ENCODE measurements at places on chromosomes 5 and 9.
A peak's percentile ranks its signal among the peaks of the same experiment; 100 is the strongest.

- no peak for DNase-seq
Measured at GRCh38 chr5:176474476-176474875, 26.3 kb downstream of the FAF2 start.

- DNase-seq: no peak
Measured at GRCh38 chr5:66867618-66868322, 271.6 kb downstream of the MAST4 start.

DNA sequence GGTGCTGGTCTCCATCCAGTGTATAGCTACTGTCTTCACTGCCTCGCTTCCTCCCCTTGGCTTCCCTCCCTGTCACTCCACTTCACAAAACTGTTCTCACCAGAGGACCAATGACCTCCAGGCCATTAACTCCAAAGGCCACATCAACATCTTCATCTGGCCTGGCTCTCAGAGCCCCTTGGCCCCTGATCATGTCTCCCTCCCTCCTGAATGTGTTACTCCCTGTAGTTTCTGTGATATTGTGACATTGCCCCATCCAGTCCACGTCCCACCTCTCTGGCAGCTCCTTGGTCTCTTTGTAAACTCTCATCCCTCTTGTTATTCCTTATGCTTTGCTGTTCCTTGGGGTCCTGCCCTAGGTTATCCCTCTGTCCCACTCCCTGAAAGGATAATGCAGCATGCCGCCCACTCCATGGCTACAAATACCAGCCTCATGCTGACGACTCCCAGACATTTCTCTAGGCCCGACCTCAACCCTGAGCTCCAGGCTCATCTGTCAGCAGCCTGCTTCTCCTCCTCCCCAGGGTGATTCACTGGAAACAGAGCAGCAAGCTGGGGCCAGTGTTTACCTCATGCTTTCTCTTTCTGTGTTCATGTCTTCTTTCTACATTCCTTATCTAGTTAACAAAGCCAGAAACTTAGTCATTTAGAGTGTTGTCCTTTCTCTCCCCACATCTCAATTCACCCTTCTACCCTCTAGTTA lies 312.2 kb downstream of the SPOCK1 start:
- DNase-seq: peak; percentile 75

DNA sequence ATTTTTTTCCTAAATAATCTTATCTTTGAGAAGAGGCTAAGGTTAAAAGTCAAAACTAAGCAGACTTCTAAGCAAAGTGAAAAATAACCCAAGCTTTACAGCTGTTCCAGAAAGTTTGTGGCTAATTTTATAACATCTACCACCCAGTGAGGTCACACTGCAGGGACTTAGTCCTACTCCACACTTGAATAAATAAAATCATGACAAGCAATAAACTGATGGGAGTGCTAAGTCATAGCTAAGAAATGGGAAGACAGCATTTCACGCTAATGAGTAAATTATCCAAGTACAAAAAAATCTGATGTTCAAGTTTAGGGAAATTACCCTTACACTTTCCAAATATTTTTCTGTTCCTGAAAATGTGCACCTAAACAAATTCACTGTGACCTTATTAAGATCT lies 47.7 kb downstream of the ZNF608 start:
- peak; percentile 29 for DNase-seq

DNA sequence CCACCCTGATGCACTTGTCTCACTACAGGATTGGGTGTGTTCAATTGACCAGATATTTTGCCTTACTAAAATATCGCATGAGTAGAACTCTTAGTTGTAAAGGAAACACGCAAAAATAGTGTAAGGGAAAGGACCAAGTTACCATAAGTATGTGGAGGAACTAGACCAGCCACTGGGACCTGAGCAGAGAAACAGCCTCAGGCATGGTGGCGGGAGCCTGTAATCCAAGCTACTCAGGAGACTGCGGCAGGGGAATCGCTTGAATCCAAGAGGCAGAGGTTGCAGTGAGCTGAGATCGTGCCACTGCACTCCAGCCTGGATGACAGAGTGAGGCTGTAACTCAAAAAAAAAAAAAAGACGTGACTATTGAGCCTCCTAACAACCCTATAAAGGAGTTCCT lies 117.9 kb upstream of the SPATA31C2 start:
- no peak for DNase-seq

DNA sequence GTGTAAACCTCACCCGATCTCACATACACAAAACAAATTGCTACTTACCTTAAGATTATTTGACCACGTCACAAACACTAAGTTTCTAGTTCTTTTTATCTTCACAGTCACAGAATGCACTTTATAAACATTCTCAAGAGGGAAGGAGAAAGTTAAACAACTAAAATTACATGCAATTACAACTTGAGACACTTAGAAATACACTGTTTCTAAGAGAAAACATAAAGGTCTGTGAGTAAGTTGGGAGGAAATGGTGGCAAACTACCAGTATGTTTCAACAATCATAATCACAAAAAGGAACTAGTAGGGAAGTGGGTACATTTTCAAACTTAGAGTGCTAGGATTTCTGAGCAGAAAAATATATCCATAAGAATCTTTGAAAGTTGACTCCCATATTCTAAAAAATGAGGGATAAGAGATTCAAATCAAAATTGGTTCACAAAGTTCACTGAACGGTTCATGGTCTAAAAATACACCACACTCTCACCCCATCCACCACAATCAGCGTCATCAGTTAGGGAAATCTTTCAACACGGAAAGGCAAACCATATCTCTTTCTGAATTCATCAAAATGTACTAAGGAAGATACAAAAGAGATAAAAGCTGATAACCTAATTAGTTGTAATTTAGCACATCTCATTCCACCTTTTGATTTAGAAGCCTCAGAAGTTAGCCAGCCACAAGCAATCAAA lies 182.6 kb downstream of the BNC2 start:
- DNase-seq: no peak

DNA sequence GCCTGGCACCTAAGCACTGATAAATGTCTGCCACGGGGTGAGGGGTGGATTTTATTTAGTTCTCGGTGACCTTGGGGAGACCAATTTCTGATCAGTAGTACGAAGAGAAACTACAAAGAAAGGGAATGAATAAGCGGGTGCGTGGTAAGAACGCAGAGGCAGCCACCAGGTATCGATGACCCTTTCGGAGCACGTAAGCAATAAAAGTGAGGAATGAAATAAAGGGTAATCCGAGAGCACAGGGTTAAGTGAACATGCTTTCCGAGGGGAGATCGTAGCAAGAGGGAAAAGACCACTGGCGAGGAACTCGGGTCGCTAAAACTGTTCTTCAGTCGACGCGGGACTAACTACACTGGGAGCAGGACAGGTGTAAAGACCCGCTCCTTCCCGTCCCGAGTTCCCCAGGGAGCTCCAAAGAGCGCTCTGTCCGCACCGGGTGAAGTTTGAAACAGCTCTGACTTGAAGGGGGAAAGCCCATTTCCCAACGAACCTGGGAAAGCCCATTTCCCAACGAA lies 1.1 kb downstream of the ELOVL7 start:
- DNase-seq: no peak

DNA sequence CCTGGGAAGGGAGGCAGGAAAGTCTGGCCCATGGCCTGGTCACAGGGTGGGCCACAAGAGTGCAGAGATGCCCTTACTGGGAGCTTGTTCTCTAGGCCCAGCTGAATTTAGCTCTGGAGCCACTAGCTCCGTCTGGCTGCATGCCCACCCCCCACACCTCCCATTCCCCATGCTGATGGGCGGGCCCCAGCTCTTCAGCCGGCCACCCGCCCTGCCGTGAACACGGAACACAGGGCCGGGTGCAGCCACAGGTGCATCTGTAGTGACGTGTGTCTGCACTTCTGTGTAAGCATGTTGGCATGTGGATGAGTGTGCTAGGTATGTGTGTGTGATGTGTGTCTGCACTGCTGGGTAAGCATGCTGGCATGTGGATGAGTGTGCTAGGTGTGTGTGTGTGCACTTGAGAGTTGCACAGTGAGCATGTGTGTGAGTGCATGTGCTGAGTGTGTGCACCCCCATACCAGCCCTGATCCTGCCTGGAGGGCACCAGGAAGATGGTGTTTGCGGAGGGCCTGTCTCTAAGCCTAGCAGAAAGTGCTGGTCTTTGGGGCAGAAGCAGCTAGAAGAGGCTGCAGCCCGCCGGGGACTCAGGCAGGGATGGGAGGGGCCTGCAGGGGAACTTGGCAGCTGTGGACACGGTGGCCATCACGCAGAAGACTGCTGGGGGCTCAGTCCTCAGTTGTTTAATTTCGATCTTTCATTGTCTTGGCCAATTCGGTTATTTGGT lies 136.4 kb downstream of the CACNA1B start:
- no peak for DNase-seq

DNA sequence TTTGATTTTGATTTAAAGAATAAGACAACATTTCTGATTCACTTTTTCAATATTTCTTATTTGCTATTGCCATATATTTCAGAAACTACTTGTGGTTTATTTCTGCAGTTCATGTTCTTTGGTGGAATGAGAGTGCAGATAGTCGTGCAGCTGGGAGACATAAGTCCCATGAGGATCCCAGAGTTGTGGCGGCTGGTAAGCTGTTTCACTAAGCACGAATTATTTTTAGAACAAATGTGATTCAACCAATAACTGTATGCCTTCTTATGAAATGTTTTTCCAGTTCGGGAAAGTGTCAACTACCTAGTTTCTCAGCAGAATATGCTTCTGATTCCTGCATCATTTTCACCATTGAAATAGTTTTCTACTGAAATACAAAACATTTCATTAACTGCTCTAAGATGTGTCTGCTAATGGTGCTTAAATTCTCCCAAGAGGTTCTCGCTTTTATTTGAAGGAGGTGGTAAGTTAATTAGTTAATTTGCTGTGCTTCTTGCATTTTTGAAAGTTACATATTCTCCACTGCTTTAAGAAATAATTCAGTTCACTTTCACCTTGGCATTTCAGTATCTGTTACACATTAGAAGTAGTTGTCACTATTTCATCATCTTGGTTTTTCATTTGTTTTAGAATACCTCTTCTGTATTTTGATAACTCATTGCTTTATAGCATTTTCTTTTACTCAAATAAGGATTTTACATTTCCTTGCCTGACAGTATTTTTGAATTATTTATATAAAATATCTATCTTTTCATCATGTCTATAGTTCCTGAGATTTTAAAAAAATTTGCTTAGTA lies 9.0 kb downstream of the NIPSNAP3B start:
- no peak for DNase-seq

GRCh38 chr9:87512311-87512710 lies 14.6 kb downstream of the DAPK1 start:
- DNase-seq: no peak

DNA sequence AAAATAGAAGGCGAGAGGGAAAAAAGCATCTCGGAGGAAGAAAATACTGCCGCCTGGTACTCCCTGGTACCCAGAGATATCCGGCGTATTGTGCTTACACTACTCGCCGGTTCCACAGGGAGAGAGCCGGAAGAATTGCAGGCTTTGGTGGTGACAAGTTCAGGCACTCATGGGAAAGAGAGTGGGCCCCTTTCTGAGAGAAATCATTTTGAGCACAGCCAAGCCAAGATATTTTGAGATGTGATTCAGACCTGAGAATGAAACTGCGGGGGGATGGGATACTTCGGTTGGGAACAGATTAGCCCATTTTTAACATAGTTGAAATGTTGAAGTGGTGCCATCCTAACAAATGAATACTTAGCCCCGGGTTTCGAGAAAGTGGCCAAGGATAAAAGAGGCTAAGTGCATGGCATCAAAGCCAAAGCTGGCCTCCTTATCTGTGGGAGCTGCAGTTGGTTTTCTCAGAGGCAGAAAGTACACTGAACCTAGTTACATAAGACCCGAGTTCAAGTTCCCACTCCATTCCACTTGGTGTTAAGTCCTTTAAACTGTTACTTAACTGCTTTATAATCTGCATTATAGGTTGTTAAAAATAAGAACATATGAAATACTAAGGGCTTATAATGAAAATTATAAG lies 62.7 kb downstream of the SLC1A3 start:
- no peak for DNase-seq

- DNase-seq: peak; percentile 95
Measured at GRCh38 chr5:157743163-157744050, at the start of gene LSM11. TSS of gene LSM11 (plus strand) at chr5:157743712. CDS start at chr5:157743751, 39 bp downstream.

- no peak for DNase-seq
Measured at GRCh38 chr9:131475111-131475955, 27.4 kb upstream of the POMT1 start.

DNA sequence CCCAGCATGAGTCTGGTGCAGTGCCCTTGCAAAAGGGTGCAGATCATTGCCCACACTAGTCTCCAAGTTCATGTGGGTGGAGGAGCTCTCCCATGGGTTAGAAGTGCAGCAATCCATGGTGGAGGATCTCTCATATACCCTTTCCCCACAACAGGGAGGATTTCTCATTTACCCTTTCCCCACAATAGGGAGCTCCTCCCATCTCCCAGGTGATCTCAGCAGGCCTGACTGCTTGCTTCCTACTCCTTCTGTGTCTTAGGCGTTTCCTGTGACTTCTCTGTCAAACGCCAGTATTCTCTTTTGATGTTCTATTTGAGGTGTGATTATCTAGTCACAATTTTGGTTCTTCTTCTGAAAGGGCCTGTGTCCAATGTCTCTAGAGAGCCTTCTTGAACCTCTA lies 133.8 kb upstream of the RFX3 start:
- no peak for DNase-seq

DNA sequence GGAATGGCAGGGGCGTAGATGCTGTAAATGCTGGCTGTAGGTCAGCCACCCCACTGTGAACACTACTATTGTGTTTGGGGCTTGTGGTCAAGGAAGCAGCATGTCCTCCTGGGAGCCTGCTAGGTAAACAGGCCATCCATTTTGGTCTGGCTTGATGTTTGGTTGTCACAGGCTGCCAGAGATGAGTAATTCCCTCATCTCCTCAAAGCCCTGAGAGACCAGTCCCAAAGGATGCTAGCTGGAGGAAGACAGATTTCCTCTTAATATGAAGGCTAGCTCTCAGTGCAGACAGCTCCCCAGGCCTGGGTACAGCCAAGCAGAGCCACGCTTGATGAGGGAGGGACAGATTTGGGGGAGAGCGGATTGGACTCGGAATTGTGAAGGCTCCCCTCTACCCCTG lies 72.5 kb upstream of the MAP1B start:
- DNase-seq: no peak

DNA sequence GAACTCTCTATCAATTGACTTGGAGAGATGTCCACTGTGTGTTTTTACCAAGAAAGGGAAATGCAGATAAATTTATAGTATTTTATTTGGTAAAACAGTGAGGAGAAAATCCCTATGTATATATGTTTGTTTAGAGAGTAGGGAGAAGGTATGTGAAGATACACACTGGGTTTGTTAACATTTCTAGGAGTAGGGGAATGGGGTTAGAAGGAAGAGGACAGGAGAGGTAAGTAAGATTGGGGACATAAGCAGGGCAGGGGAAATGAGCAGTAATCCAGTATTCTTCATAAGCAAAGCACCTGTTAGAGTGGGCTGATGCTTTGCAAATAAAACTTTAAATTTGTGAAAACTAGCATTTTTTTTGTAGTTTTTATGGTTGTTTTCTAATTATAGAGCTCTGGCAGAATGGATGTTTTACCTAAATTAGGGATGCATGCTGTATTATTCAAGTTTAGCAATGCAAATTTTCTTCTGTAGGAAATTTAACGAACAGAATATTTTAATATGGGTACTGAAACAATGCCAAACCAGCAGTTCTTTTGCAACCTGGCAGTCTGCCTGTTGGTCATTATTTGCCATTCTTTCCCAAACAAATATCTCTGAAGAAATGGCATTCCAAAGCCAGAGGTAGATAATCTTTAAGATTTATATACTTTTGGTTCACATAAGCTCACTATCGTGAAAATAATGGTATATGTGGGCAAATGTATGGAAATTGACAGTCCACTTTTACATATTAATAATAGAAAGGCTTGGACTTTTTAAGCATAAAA lies 19.4 kb upstream of the DCP2 start:
- no peak for DNase-seq
